Large intestine (tissue), 12 donors: ENCODE measurements at places on chromosomes 12 and 14. TPM values are rescaled to one million over a fixed set of nuclear protein-coding genes. Genes with fewer than 3 reads are reported as not detected.

DNA sequence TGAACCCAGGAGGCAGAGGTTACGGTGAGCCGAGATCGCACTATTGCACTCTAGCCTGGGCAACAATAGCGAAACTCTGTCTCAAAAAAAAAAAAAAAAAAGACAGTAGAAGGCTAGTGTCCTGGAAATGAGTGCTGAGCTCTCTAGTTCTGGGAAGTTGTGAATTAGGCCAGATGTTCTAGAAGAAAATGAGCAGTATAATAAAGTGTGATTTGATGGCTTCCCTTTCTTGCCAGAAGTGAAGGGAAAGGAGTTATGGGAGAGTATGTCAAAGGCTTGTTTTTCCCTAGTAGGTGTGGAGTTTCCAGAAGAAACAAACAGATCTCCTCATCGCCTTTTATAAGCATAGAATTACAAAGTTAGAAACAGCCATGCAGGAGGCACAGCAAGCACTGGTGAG, 20.5 kb downstream of the RNF212B start:
- DNase-seq: no peak

The LYZ gene
- 128 TPM for polyA plus RNA-seq

GRCh38 chr14:20659813-20660395, 18.4 kb upstream of the OR6S1 start:
- no peak for DNase-seq

The MYH7 gene
- polyA plus RNA-seq: 0.91 TPM

- no peak for DNase-seq
Measured at GRCh38 chr14:51716610-51717009, 64.9 kb downstream of the FRMD6 start.

The YLPM1 gene
- polyA plus RNA-seq: 52.9 TPM

The SOAT2 gene
- 126 TPM for polyA plus RNA-seq

GRCh38 chr12:52362118-52362726, 5.1 kb downstream of the KRT85 start:
- DNase-seq: no peak

The ARL1 gene
- 97.6 TPM for polyA plus RNA-seq

The USP44 gene
- 0.93 TPM for polyA plus RNA-seq
